ENCODE measurements at places on chromosomes 5 and 9. TPM values are rescaled to one million over a fixed set of nuclear protein-coding genes. Genes with fewer than 3 reads are reported as not detected.

NME5 gene
- total RNA-seq = 2.0 TPM

GADD45G gene
- total RNA-seq = 1.8 TPM

GABRA1 gene
- not detected for total RNA-seq

FAT2 gene
- total RNA-seq = 0.05 TPM

PLAC8L1 gene
- total RNA-seq = 0.59 TPM

CRB2 gene
- not detected for total RNA-seq

LCN1 gene
- total RNA-seq = 0.59 TPM

C1QTNF2 gene
- 0.32 TPM for total RNA-seq
